RWPE1 (cell line): ENCODE measurements at places on chromosomes 7 and 10.

- no peak for DNase-seq
Measured at GRCh38 chr10:103153302-103154197, 39.5 kb downstream of the NT5C2 start.

DNA sequence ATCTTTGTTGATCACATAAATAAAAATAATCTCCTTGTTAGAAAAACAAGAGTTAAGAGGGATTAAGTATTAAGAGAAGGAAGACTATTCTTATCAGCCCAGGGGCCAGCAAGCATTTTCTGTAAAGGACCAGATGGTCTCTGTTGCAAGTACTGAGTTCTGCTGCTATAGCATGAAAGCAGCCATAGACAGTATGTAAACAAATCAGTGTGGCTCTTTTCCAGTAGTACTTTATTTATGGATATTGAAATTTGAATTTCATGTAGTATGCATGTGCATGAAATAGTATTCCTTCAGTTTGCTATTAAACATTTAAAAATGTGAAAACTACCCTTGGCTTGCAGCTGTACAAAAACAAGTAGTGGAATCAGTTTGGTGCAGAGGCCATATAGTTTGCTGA is 81.7 kb downstream of the STK31 start:
- no peak for DNase-seq

DNA sequence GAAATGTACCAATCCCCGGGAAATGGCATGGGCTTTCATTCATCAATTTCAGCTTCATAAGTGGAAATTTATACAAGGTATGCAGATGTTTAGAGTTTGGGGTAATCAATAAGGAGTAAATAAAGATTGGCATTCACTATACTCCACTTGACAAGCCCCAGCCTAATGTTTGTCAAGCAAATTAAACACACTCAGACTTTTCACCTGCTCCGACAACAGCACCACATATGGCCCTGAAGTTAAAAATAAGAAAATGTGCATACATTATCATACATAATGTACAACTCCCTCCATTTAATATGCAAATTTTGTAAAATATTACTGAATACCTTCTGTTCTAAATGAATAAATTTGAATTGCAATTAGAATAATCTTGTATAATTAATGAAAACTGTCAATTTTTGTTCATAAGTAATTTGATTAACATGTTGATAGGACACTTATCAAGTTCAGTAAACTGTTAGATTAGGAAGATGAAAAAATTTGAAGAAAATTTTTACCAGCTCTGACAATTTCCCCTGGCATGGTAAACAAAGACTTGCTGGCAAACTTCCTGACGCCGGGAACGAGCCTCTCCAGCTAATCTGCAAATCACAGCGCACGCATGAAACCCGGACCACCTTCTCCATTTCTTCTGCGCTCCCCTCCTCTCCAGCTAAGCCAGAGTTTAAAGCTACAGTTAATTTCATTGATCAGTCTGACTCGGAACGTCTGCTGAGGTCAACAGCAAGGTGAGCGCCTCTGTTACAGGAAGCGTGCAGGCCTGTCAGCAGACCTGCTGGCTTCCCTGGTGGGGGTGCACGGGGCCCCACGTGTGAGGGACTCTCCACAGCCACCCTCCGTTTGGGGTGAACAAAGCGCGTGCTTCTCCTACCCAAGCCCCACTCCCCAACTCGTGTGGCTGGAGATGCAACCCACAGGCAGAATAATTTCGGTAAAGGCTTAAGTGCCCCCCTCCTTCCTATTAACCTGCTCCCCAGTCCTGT is 70.7 kb downstream of the EBF3 start:
- no peak for DNase-seq

GRCh38 chr7:122758501-122758900 is 55.8 kb upstream of the RNF148 start:
- no peak for DNase-seq

DNA sequence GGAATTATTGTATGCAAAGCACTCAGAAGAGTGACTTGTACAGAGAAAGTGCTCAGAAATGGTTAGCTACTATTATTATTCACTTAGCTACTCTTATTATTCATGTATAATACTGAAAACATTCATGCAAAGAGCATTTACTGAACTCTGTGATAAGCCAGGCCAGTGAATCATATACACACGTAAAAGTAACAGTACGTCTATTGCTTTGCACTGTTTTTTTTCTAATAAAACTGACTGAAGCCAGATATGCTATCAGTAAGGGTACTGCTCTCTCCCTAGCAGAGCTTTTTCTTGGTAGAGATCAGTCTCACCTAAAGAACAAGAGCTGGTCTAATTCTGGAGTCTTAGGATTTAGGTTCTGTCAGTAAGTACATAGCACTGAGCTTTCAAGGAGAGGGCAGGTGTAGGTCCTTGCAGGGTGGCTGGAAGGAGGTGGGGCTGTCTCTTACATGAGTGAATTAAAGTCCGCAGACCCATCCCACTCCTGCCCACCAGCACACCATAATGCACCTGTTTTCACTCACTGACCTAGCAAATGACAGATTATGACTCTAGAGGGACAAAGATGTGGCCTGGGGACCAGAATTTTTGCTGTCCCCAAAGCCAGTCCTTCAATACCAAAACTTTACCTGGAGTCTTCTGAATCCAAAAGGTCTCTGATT is 145.9 kb downstream of the ARID5B start:
- DNase-seq: no peak

- peak; percentile 51 for DNase-seq
Measured at GRCh38 chr10:26556748-26557640, 118.9 kb downstream of the APBB1IP start.

- DNase-seq: no peak
Measured at GRCh38 chr7:22717760-22718159, 9.2 kb upstream of the IL6 start.

DNA sequence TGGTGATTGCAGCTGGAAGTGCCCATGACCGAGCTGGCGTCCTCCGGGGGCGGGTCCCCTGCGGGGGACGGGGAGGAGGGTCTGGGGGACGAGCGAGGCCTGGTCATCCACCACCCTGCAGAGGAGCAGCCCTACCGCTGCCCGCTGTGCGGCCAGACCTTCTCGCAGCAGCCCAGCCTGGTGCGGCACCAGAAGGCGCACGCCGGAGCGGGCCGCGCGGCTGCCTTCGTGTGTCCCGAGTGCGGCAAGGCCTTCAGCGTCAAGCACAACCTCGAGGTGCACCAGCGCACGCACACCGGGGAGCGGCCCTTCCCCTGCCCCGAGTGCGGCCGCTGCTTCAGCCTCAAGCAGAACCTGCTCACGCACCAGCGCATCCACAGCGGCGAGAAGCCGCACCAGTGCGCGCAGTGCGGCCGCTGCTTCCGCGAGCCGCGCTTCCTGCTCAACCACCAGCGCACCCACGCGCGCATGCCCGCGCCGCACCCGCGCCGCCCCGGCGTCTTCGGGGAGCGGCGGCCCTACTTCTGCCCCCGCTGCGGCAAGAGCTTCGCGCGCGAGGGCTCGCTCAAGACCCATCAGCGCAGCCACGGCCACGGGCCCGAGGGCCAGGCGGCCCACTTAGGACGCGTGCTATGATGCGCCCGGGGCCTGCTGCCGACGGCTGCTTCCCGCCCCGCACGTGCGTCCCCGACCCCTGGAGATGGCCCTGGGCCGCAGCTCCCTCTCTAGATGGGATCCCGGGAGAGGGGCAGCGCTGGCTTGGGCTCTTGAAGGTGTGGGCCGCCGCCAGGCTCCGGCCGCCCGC is 28.7 kb downstream of the ZNF775 start:
- no peak for DNase-seq

DNA sequence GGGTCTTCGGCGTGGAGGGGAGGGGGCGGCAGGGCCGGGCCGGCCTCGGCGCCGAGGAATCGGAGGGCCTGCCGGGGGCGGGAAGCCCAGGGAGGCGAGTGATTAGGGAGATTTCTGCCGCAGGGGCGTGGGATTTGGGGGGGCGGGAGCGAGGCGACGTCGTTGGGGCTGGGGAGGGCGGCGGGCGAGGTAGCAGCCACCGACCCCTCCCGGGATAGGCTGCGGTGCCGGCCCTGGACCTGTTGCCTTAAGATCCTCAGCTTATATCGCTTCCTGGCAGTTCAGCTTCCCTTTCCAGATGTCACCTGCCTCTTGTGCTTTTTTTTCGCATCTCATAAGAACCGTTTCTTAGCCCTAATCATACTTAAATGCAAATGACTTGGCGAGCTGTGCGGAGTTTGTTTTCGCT is 655 bp downstream of the LMTK2 start:
- DNase-seq: peak; percentile 14

DNA sequence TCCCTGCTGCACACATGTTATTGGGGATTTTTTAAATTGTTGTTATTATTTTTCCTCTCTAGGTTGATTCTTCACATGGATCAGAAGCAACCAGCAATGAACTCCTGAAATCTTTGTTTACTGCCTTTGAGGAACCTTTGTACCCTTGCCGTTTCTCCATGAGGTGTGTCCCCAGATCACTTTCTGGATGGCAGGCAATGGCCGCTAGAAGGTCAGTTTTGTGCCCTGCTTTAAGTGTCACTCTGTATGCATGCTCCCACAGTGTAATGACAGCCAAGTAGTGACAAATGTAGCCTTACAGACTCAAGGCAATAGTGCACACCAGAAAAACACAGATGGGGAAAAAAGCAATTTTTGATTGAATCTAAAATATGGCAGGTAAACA is 47.7 kb upstream of the NRP1 start:
- no peak for DNase-seq

- no peak for DNase-seq
Measured at GRCh38 chr7:139931190-139931934, 102.3 kb downstream of the TBXAS1 start.

DNA sequence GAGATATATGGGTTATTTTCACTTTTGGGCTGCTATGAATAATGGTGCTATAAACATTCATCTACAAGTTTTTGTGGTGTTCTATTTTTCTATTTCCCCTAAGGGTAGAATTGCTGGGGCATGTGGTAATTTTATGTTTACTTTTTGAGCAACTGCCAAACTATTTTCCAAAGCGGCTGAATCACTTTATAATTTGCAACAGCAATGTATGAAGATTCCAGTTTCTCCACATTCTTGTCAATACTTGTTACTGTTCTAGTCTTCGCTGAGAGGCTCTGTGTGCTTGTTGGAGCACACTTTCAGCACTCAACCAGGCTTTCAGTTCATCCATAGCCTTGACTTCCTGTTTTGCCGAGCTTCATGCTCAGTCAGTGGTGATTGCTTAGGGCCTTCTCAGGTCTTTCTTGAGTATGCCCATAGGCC is 39.0 kb downstream of the ADK start:
- peak; percentile 77 for DNase-seq

DNA sequence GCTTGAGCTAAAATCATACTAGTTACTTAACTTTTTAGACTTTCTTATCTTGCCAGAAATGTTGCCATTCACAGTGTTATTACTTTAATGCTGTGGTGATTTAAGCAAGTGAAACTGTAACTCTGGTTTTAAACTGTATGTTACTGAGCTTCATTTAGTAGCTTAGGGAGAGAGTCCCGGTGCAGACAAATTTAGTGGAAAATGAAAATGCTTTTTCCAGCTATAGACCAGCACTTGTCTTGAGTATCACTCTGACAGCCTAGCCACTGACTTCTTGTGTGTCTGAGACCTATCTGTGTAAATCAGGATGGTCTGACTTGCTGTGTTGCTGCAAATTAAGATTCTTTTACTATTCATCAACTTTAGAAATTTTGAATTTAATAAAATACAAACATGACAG is 200.8 kb downstream of the CACNB2 start:
- DNase-seq: no peak

DNA sequence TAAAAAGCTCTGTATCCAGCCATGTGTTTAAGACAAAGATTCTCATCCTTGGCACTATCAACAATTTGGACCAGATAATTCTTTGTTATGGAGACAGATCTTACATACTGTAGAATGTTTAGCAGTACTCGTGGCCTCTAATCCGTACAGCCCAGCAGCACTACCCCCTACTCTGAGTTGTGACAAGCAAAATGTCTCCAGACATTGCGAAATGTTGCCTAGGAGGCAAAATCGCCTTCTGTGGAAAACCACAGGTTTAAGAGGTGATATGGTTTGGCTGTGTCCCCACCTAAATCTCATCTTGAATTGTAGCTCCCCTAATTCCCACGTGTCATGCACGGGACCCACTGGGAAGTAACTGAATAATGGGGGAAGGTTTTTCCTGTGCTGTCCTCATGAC is 186.7 kb downstream of the CHCHD3 start:
- DNase-seq: no peak

GRCh38 chr10:71582019-71582418 is 137.6 kb downstream of the C10orf105 start:
- DNase-seq: no peak

- DNase-seq: no peak
Measured at GRCh38 chr10:124303662-124304418, 114.9 kb downstream of the OAT start.

DNA sequence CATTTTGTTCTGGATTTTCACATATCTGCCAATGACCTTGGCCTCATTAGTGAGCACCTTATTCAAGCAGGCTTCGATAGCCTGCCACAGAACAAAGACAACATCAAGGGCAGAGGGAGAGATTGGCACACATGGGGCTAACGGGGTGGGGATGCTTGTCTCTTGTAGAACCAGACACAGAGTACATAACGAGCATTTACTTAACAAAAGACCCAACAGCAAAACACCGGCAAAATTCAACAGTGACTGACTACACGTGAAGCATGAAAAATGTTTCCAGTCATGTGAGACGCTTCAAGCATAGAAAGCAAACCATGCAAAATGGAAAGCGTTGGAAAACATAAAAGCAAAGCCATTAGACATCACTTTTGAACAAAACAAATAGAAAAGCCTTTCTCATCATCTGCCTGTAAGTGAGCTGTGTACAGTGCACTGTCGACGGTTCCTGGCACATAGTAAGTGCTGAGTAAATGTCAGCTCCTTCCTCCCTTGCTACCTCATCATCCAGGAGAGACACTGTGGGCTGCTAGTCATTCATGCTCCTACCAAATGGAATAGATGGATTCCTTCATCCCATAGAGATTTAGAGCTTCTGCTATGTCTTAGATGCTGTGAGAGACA is 134.4 kb upstream of the AGK start:
- DNase-seq: no peak

DNA sequence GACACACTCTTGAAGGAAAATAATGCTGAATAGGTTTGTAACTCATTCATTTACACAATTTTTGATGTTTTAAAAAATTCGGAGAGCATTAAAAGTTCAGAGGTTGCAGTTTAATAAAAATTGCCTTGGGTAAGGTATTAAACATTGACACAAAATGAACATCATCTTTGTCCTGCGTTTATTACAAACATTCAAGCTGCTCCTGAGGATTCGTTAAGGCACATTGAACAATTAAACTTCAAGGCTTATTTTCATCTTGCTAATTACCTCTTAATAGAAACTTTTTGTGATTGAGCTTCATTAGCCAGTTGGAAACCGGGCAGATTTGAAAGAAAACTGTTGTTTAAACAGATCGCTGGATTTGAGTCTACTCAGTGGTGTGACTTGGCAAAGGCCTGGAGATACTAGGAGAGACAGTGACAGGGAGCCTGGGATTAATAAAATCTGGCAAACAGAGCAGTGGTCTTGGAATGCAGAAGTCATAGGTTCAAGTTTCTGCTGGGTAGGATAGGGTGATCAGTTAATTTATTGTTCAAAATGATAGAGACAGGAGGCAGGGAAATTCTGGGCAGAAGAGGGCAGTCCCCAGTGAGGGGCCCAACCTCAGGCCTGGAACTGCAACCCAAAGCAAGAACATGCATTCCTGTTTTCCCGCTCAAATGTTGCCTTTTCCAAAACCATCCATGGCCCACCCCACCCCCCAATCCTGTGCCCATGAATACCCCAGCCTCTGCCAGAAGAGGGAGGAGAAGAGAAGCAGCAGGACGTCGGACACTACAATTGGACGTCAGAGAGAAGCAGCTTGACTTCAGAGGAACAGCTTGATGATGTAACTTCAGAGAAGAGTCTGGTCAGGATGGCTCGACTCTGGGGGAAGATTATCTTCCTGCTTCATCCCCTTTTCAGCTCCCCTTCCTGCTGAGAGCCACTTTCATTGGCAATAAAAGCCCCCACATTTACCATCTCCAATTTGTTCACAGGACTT is 43.5 kb upstream of the SLC35G1 start:
- no peak for DNase-seq
